ENCODE measurements at places on chromosomes 12 and 14. TPM values are rescaled to one million over a fixed set of nuclear protein-coding genes. Genes with fewer than 3 reads are reported as not detected.

TEDC1 gene
- 4.2 TPM for total RNA-seq

KRT81 gene
- under 0.01 TPM for total RNA-seq

GRIN2B gene
- not detected for total RNA-seq

SPTLC2 gene
- total RNA-seq, result 68.3 TPM

TAMALIN gene
- total RNA-seq, result 2.7 TPM

CBLN3 gene
- total RNA-seq, result 0.72 TPM

HOXC9 gene
- not detected for total RNA-seq

GRCh38 chr12:100671396-100672074, 98.1 kb downstream of the GAS2L3 start:
- DNase-seq, result no peak

GRCh38 chr14:105774001-105774400, 247.6 kb downstream of the TMEM121 start:
- DNase-seq, result no peak

- no peak for DNase-seq
These were observed 86.6 kb downstream of the PAPLN start for GRCh38 chr14:73323896-73324399.

DNA sequence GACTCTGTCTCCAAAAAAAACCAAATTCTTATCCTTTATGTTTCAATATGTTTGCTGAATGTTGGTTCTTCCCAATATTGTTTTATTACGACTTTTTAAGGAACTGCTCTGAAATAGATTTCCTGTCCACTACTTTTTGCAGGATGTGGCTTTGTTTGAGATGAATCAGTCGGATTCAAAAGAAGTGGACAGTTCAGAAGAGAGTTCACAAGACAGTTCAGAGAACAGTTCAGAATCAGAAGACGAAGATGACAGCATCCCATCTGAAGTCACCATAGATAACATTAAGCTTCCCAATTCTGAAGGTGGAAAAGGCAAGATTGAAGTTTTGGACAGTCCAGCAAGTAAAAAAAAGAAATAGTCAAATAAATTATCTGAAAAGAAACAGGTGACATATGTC, 8.2 kb downstream of the NOPCHAP1 start:
- no peak for DNase-seq

- DNase-seq, result no peak
These were observed 679.8 kb downstream of the NRXN3 start for GRCh38 chr14:78849952-78850351.

GRCh38 chr12:48183876-48184548, 568 bp downstream of the CCDC184 start:
- DNase-seq, result no peak

DNA sequence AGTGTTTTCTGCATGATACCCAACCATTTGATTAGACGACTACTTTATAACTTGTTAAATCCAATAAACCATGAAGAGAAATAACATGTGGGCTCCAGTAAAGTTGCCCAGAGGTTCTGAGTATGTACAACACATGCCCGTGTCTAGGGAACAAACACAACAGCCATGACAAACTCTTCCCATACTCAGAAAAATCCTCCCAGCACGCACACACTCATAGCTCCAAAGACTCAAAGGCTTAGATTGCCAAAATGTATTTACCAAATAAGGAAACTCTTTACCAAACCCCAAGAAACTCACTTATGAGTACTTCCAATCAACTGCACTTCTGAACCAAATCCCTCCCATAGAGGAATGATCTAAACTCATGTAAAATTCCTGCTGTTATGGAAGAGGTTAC, 17.3 kb downstream of the SART3 start:
- DNase-seq, result no peak

DNA sequence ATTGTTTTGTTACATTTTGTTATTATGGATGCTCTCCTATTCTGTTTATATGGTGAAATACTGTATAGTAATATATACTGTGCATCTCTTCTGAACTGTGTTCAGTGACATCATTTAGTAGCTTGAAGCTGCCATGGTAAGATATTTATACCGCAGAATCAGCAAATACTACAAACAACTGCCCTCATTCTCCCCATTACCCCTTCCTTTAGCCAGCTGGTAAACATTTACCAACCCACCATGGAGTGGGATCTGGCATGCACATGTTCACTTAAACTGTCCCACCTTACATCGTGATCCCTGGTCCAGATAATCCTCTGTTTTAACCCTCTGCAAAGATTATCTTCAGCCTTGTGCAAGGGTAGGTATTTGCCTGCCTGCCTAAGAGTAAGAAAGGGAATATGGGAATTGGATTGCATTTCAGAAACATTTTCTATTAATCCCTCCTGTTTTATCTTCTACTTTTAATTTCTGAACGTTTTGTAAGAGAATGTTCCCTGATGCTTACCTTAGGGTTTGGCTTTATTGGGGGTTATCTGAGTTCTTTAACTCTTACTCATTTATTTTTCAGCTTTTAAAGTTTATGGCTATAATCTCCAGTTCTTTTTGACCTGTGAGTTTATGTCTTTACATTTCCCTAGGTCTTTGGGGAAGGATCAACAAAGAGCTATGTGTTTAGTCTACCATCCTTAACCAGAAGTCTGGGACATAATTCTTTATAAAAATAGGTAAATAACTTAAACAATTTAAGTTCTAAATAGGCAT, 46.5 kb downstream of the FBXO34 start:
- DNase-seq, result no peak

DNA sequence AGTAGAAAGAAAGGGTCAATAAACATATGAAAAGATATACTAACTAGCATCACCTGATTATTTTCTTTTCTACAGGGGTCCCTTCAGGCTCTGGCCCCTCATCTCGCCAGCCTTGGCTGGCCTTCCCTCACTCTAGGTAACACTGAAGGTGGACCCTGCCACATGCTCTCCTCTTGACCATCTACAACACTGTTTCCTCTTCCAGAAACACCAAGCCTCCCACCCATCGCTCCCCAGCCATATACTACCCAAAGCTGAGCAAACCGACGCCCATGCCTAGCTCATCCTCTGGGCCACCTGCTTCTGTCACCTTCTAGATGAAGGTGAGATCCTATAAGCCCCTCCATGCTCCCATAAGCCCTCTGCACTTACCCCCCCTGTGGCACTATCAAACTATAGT, 14.8 kb downstream of the ANAPC5 start:
- DNase-seq, result no peak

DNA sequence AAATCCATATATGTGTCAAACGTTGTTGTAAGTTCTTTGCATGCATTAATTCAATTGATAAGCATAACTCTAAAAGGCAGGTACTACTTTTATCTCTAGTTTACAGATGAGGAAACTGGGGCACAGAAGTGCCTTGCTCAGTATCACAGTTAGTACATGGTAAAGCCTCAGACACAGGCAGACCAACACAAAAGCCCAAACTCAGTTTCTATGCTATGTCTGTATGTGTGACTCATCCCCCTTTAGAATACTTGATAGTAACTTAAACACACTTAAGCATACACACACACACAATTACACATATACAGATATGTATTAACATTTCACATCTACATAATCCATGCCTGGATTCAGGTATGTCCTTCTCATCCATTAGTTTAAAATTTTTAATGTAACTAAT, 88.0 kb downstream of the EPS8 start:
- DNase-seq, result peak; percentile 70

DNA sequence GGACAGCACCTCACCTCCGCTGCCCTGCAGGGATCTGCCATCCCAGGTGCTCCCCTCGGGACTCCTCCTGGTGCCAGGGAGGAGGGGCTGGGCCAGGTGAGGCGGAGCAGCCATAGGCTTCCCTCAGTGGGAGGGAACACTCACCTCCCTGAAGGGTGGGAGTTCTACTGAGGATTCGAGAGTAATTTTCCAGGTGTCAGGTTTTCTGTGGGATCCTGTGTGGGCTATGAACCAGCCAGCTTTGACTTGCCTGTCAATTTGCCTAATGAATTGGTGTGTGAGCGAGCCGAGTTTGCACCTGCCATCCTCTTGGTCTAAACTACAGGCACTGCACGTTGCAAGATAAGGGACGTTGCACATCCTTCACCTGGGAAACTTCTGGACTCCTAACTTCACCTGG, 50.3 kb downstream of the NOC4L start:
- no peak for DNase-seq

DNA sequence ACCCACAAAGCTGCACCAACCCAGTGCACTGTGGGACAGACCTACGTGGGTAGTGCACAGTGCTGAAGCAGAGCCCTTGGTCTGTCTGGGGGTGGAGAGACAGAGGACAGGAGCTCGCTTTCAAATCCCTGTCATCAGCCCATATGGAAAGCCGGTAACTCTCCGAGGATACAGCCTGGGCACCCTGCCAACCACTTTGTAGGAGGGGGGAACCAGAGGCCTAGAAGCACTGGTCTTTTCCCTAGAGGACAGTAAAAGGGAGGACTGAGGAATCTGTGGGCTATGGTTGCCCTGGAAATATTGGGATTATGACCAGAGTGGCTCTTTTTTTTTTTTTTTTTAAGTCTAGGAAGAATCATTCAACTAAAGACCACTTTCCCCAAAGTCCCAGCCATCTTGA, 74.3 kb downstream of the MAP3K9 start:
- DNase-seq, result no peak

DNA sequence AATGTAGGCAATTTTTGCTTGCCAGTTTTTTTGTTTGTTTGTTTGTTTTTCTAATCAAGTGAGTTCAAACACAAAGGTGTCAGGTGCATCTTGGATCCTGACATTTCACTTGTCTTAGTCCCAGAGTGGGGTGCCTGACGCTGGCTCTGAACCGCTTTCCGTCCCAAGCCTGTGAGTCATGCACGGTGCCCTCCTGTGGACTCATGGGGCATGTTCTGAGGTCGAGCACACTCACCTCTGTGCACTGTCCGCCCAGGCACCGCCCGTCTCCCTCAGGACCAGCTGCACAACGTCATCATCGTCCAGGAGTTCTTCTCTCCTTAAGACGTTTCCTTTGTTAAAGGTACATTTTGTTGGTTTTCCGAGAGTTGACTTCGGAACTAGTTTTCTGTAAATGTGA, 98.2 kb downstream of the GLT1D1 start:
- DNase-seq, result no peak

DNA sequence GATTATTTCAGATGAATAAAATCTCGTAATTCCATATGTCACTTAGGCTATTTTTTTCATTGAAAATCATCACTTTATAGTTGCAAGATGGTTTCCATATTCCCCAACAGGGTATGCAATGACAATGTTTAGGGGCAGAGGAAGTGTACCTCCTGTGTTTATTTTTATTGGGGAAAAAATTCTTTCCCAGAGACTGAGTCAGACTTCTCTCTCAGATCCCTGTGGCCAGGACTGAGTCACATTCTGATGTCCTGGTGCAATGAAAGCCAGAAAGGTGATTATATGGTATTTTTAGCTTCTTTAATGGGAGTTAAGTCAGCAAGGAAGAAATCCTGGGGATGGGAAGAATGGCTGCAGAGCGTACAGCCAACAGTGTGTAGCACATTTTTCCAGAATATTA, 196.9 kb upstream of the ALG10 start:
- DNase-seq, result no peak

- peak; percentile 49 for DNase-seq
These were observed 5.8 kb downstream of the HNRNPC start for GRCh38 chr14:21263284-21264024.

DNA sequence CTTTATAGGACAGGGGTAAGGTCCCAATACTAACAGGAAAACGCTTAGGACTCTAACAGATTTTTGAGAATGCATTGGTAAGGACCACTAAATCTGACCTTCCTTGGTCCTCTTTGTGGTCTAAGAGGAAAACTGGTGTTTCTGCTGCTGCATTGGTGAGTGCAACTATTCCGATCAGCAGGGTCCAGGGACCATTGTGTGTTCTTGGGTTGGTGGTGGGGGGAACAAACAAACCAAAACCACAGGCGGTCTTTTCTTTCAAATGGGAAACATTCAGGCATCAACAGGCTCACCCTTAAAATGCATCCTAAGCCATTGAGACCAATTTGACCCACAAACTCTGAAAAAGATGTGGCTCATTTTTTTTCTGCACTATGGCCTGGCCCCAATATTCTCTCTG, 20.7 kb downstream of the EPYC start:
- no peak for DNase-seq

DNA sequence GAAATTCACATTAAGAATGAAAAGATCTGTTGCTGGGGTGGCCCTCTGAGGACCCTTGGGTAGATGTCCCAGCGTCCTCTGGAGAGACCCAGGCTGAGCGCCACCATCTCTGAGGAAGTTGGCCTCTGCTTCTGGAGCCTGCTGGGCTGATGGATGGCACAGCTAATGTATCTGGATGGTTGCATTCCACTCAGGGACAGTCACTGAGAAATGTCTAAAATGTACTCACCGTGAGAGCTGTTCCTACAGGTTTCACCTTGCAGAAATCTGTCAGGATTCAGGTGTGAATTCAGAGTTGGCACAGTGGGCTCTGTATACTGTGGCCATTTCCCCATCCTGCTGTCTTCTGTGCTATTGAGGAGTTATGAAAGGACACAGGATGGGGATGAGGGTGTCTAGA, 247.2 kb downstream of the AACS start:
- DNase-seq, result no peak

- DNase-seq, result no peak
These were observed 181.7 kb downstream of the NPAS3 start for GRCh38 chr14:33120341-33120740.

DNA sequence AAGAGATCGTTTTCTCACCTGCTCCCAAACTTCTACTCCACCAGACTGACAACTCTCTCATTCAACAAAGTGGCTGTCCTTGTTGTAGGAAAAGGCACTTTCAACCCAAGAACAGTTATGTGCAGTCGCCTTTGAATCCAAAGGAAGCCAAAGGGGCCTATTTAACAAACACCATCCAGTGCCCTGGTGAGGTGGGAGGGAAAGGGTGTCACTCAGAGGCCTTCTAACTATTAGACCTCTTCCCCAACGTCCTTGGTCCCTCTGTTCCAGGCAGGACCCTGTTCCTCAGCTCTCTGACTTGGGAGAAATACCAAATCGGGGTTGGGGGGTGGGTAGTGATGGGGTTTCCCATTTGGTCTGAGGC, 3.2 kb downstream of the SIX4 start:
- no peak for DNase-seq

GRCh38 chr12:89280833-89281538, 71.3 kb downstream of the DUSP6 start:
- peak; percentile 54 for DNase-seq

GRCh38 chr12:27185234-27186021, 58.7 kb upstream of the STK38L start:
- DNase-seq, result peak; percentile 91

- no peak for DNase-seq
These were observed 34.0 kb downstream of the VCPKMT start for GRCh38 chr14:50082308-50082742.

DNA sequence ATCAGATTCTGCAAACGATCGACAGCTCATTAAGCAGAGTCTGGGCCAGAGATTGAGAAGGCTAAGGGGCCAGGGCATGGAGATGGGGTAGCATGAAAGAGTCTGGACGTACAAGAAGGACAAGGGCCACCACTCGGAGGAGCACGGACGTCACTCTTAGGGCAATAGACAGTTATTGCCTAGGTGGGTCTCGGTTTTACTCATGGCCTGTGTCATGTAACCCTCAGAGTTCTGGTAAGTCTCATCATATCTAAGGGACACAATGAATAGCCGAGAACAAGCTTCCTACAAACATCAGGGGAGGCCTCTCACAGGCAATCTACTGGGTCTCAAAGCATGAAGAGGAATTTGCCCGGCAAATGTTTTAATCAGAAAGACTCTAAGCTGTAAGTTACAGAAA, 30.4 kb upstream of the ITPK1 start:
- DNase-seq, result no peak

Measured in IMR-90 (cell line).